ENCODE measurements at places on chromosomes 11 and 22. TPM values are rescaled to one million over a fixed set of nuclear protein-coding genes. Genes with fewer than 3 reads are reported as not detected.

CTSF gene
- polyA plus RNA-seq, result 98.5 TPM

ADAMTS8 gene
- 5.7 TPM for polyA plus RNA-seq

TUB gene
- polyA plus RNA-seq, result 4.0 TPM

BTG4 gene
- polyA plus RNA-seq, result not detected

SLC6A5 gene
- polyA plus RNA-seq, result not detected

RCOR2 gene
- polyA plus RNA-seq, result 0.63 TPM

APOBEC3B gene
- polyA plus RNA-seq, result 2.0 TPM

C11orf86 gene
- polyA plus RNA-seq, result 0.10 TPM

OR4C11 gene
- not detected for polyA plus RNA-seq

KDELR3 gene
- 17.6 TPM for polyA plus RNA-seq

CLDN5 gene
- polyA plus RNA-seq, result 4.5 TPM

MRGPRX1 gene
- not detected for polyA plus RNA-seq

CFAP68 gene
- polyA plus RNA-seq, result 11.5 TPM

KCNJ1 gene
- polyA plus RNA-seq, result not detected

MOGAT2 gene
- polyA plus RNA-seq, result 0.15 TPM

CDC45 gene
- polyA plus RNA-seq, result 0.63 TPM

FAM180B gene
- polyA plus RNA-seq, result 0.38 TPM

UPB1 gene
- 0.72 TPM for polyA plus RNA-seq

LRRC55 gene
- under 0.01 TPM for polyA plus RNA-seq

CYTH4 gene
- polyA plus RNA-seq, result 4.5 TPM

CDC42EP1 gene
- 44.6 TPM for polyA plus RNA-seq

Measured in aorta (tissue), 5 donors.